ENCODE measurements at places on chromosomes 7 and 10. TPM values are rescaled to one million over a fixed set of nuclear protein-coding genes. Genes with fewer than 3 reads are reported as not detected.

GRCh38 chr10:24434961-24435360 is 226.0 kb downstream of the KIAA1217 start:
- no peak for DNase-seq

DNA sequence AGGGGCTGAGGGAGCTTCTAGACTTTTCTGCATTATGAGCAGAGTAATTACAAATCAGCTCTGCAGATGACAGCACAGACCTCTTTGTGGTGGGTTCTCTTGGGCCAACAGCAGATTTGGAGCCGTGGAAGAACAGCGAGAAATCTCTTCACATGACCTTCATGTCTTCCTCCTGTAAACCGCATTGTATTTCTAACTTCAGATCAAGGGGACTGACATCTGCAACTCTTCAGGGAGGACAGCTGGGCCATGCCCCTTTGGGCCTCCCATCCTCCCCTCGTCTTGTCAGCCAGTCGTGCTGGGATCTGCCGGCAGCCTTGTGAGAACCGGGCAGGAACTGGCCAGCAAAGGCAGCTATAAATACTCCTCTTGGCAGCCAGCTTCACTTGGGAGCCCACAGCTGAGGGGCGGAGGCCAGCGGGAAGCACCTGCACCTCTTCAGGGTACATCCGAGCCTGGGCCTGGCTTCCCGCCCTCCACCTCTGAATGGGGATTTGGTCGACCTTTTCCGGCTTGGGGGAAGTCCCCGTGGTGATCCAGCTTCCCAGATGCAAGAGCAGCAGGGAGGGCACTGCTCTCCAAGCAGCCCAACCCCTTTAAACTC is 54.7 kb downstream of the STEAP1B start:
- DNase-seq, result peak; percentile 88

SEPHS1 gene
- 45.8 TPM for total RNA-seq

MUC3A gene
- total RNA-seq, result not detected

C10orf90 gene
- not detected for total RNA-seq

ACTL6B gene
- total RNA-seq, result not detected
